ENCODE measurements at places on chromosomes 6 and 20. TPM values are rescaled to one million over a fixed set of nuclear protein-coding genes. Genes with fewer than 3 reads are reported as not detected.

- no peak for DNase-seq
Observed at GRCh38 chr6:14277405-14277930, 159.9 kb downstream of the CD83 start.

GRCh38 chr20:8121666-8122065 is 10.4 kb upstream of the PLCB1 start:
- no peak for DNase-seq

DNA sequence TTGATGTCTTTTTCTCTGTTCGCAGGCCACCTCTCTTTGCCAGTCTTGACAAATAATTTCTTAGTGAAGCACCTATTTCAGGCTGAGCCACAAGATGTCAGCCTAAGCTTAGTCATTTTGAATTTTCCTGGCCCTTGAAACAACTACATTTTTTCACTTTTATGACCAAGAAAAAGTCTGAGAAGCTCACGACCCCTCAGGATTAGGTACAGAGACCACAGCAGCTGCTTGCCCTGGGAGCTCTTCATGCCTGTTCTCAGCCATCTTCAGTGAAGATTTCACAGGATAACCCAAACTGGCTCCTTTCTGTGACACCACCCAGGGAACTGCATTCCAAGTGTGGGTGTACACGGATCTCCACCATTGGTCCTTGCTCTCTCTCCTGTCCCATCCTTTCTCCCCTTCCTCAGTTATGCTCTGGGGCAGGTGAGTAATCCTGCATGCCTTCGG is 38.4 kb upstream of the SPTLC3 start:
- DNase-seq = peak; percentile 31

SIRPB2 gene
- total RNA-seq = not detected

DNA sequence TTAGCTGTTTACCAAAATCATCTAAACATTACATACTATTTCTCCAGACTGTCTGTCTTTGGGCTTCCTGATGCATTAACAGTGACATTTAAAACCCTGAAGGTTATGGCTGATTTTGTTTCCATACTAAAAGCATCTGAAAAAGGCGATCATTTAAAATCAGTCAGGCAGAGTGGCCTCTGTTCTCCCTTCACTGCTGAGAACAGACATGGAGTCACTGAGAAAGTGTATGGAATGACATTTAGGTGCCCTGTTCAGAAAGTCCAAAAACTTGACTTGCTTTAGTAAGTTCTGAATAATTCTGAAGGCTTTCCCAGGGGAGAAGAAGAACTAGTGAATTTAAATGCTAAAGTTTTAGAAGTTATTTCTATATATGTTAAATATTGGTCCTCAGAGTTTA is 83.0 kb downstream of the MAP7 start:
- no peak for DNase-seq

HLA-DQA1 gene
- total RNA-seq = not detected

SYNE1 gene
- 9.8 TPM for total RNA-seq

DNA sequence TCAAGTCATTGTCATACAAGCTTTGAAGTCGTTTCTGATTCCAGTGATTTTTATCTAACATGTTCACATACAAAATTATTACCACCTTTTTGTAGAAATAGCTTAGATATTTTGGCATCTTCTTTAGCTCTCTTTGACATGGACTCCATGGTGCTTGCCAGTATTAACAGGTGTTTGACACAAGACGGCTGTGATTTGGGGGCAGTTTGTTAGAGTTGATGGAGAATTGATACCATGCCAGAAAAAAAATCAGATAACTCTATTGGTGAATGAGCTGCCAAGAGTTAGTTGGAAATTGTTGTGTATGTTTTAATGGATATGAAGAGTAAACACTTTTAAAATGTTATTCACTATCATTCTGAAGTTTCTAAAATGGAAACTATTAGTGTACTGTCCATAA is 146.6 kb upstream of the LAMP5 start:
- DNase-seq = no peak

DNA sequence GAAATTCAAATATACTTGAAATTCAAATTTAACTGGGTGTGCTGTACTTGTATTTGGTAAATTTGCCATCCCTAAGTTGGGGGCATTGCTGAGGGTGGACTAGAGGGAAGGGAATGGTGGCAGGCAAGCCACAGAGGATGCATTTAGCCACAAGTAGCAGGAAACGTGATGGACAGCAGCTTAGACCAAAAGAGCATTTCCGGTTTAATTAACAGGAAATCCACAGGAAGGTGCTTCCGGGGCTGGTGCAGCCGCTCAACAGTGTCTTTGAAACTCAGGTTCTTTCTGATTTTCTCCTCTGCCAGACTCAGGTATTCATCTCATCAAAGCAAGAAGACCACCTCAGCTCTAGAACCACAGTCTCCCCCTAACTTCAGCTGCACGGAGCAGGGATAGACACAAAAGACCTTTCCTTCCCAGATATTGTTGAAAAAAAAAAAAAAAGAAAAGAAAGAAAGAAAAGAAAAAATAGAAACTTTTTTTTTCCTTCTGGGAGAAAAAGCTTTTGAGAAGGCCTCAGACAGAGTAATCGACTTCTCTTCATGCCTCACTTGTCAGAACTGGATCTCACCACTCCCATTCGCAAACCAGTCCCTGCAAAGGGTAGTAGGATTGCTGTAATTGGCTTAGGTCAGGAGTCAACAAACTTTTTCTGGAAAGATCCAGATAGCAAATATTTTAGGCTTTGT is 8.0 kb upstream of the BCAS1 start:
- DNase-seq = no peak
